ENCODE measurements at places on chromosomes 2 and 18. TPM values are rescaled to one million over a fixed set of nuclear protein-coding genes. Genes with fewer than 3 reads are reported as not detected.
A peak's percentile ranks its signal among the peaks of the same experiment; 100 is the strongest.

The FEV gene
- not detected for total RNA-seq

The IL36RN gene
- total RNA-seq, result not detected

DNA sequence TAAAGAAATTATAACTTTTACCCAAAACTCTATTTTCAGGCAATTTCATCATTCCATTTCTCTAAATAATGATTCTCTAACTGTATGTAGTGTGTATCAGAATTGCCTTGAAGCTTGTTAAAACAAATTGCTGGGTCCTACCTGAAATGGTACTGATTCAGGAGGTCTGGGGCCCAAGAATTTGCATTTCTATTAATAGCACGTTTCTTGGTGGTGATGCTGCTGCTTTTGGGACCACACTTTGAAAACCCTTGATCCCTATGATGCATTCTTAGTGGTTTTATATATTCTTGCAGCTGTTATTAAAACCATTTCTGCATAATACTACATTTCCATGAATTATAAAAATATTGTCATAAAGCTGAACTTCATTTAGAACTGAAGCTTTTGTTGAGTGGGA is 140.7 kb downstream of the NCK2 start:
- H3K4me1 ChIP-seq, result peaks cover 6% of the 10 kb centered on the region
- H3K27ac ChIP-seq, result no peak overlapping the region
- no peak for DNase-seq

DNA sequence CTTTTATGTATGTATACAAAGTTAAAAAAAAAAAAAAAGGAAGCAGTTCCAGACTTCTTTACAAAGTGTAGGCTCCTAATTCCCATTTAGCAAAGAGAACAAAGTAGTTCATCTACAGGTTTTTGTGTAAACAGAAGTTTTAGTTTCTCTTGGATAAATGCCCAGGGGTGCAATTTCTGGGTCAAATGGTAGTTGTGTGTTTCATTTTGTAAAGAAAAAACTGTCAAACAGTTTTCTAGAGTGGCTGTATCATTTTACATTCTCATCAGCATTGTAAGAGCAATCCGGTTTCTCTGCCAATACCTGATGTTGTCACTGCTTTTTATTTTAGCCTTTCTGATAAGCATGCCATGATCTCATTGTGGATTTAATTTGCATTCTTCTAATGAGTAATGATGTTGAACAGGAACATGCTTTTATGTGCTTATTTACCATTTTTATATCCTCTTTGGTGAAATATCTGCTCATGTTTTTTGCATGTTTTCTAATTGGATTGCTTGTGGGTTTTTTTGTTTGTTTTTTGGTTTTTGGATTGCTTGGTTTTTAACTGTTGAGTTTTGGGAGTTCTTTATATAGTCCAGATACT is 16.6 kb upstream of the PSME4 start:
- no peaks in the 10 kb centered on the region for H3K27me3 ChIP-seq
- no peaks in the 10 kb centered on the region for H3K36me3 ChIP-seq
- H3K4me1 ChIP-seq, result peaks cover 13% of the 10 kb centered on the region

DNA sequence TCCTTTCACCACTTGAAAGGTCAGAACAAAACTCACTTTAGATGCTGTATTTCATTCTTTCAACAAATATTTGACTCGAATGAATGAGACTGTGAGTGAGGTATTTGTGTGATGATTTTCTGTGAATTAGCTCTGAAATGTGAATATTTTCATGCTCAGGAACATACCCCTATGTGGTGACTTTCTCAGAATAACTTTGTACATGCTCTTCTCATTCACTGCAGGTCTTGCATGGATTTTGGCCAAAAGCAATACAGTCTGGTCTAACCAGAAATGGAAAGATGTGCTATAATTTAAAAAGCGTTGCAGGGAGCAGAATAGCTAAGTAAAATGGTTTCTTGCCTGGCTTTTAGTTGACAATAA is 75.5 kb downstream of the MYCN start:
- H3K27ac ChIP-seq, result no peak overlapping the region
- peaks cover 20% of the 10 kb centered on the region for H3K4me1 ChIP-seq
- no peak overlapping the region for H3K4me3 ChIP-seq
- peaks cover 2% of the 10 kb centered on the region for H3K27me3 ChIP-seq

DNA sequence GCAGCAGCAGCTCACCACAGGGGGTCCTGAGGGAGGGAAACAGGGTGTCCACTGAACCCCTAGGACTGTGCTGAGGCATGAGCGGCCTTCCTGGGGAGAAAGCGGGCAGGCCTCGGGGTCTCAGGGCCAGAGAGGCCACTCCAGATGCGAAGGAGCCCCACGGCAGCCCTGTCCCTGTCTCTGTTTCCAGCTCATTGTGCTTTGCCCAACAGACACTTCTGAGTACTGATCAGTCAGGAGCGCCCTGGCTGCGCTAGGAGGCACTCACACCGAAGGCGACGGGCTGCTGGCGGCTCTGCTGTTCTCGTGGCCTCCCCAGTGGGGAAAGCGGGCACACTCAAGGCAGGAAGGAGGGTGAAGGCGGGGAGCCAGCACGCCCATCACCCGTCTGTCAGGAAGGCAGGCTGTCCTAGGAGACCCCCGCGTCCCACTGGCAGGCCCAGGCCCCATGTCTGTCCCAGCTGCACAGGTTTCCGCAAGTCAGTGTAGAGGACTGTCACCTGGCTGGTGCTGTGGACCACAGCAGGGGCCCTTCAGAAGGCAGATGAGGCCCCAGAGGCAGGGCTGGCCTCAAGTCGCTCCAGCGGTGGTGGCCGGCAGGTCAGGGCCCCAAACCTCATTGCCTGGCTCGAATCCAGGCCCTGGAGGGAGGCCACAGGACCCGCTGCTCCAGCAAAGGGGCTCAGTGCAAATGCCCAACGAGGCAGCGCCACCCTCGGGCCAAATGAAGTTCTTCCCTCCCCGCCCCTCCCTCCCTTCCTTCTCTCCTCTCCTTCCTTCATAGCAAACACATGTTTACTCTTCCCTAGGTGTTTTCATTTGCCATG is 6.8 kb downstream of the ESPNL start:
- H3K36me3 ChIP-seq, result no peaks in the 10 kb centered on the region
- H3K27ac ChIP-seq, result peak overlapping the region; percentile 67
- H3K4me1 ChIP-seq, result peaks cover 16% of the 10 kb centered on the region
- H3K4me3 ChIP-seq, result peak overlapping the region; percentile 20
- H3K27me3 ChIP-seq, result no peaks in the 10 kb centered on the region

The PREPL gene
- 14.0 TPM for total RNA-seq

- no peak overlapping the region for H3K4me3 ChIP-seq
- no peaks in the 10 kb centered on the region for H3K4me1 ChIP-seq
- no peak overlapping the region for H3K27ac ChIP-seq
- DNase-seq, result no peak
Measured at GRCh38 chr18:27855486-27855885, 321.4 kb downstream of the CDH2 start.

The TMEM17 gene
- 1.9 TPM for total RNA-seq

The LHCGR gene
- total RNA-seq, result not detected

The CHRNG gene
- not detected for total RNA-seq

DNA sequence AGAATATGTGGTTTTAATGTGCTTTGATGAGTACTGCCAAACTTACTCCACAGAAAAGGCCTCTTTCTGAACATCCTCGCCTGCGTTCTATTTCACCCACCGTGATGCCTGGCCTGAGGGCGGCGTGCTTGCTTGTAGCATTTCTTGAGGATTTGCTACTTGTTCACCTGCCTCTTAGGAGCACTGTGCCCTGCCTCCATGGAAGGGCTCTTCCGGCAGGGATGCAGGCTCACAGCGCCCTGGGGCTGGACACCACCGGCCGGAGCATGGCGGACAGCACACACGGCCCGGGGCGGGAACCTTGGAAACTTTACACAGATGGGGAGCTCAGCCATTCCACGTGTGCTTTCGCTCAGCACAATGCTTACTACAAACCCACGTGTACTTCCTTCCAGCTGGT is 37.1 kb downstream of the ANO7 start:
- peaks cover 29% of the 10 kb centered on the region for H3K36me3 ChIP-seq
- no peaks in the 10 kb centered on the region for H3K27me3 ChIP-seq
- no peak overlapping the region for H3K4me3 ChIP-seq
- no peak overlapping the region for H3K27ac ChIP-seq
- DNase-seq, result no peak

DNA sequence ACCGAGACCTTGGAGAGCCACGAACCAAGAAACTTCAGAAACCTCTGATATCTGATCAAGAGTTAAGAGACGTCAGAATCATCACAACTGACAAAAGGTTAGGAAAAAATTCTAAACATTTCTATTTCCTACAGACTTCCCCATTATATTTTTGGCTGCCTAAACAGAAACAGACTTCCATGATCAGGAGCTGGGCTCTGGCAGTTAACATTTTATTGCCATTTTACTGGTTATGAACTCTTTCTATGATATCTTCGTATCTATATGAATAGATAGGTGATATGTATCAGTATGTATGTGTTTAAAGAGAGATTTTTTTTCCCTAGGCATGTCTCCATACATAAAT is 31.1 kb upstream of the PPP1R1C start:
- H3K27me3 ChIP-seq, result no peaks in the 10 kb centered on the region
- no peaks in the 10 kb centered on the region for H3K36me3 ChIP-seq
- H3K4me1 ChIP-seq, result peaks cover 5% of the 10 kb centered on the region
- peak overlapping the region; percentile 65 for H3K4me3 ChIP-seq
- DNase-seq, result no peak
- H3K27ac ChIP-seq, result peak overlapping the region; percentile 28

GRCh38 chr2:180334514-180334913 is 327.4 kb upstream of the CWC22 start:
- H3K4me3 ChIP-seq, result no peak overlapping the region
- no peaks in the 10 kb centered on the region for H3K27me3 ChIP-seq
- no peaks in the 10 kb centered on the region for H3K36me3 ChIP-seq

The CPLX4 gene
- not detected for total RNA-seq

DNA sequence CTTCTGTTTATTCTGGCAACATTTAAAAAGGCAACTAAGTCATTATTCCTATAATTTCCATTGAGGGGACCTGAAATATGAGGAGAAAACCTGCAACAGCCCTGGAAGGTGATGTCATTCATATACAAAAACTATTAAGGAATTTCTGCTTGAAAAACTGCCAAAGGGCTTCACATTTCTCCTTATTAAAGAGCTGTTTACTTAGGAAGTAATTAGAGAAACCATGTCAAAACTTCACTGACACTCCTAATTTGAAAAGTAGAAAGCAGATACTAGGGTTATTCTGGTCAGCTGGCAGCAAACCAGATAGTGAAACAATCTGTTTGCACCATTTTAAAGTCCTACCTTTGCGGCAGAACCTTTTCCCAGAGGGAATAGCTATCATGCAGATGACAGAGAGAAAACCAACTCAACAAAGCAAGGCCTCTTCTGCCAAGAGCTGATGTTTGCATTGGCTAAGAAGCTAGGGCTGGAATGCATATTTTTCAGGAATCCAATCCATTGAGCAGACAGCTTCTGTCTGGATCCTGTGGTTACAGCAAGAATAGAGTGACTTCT is 592.2 kb upstream of the SYT4 start:
- H3K4me1 ChIP-seq, result no peaks in the 10 kb centered on the region
- no peak overlapping the region for H3K27ac ChIP-seq
- no peaks in the 10 kb centered on the region for H3K27me3 ChIP-seq
- no peak overlapping the region for H3K4me3 ChIP-seq
- H3K36me3 ChIP-seq, result no peaks in the 10 kb centered on the region

DNA sequence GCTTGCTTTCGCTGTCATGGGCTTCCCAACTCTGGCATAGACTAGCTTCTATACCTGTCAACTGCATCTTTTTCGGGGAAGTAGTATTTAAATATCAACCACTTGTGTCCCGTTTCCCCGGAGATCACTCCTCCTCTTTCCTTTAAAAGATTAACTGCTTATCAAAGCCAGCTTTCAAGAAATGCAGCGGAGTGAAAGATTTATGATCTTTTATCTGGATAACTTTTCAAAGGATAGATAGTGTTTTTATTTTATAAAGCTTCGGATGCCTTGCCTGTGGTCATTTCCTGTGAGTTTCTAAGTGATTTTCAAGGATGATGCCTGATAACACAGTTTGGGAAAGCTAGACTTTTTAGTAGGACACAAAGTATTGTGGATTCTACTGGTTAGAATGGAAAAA is 2.9 kb upstream of the IGFBP5 start:
- H3K4me3 ChIP-seq, result no peak overlapping the region
- H3K27me3 ChIP-seq, result no peaks in the 10 kb centered on the region
- no peaks in the 10 kb centered on the region for H3K36me3 ChIP-seq

- H3K4me3 ChIP-seq, result peak overlapping the region; percentile 91
- H3K27me3 ChIP-seq, result no peaks in the 10 kb centered on the region
- peaks cover 22% of the 10 kb centered on the region for H3K4me1 ChIP-seq
Measured at GRCh38 chr2:113157897-113158753, 15.6 kb upstream of the PSD4 start.

The ACVR1C gene
- total RNA-seq, result 2.5 TPM

The TDRD15 gene
- 0.75 TPM for total RNA-seq

DNA sequence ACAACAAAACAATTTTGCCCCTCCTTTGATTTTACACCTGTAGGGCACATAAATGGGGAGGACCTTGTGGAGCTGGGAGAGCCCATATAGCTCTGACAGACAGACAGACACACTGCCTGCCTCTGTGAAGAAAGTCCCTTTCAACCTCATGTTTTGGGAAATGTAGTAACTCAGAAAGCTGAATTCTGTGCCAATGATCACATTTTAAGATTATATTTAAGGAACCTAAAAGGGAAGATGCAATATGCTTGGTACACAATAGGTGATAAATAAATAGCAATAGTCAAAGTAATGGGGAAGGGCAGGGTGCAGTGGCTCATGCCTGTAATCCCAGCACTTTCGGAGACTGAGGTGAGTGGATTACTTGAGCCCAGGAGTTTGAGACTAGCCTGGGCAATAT is 446.4 kb upstream of the ID2 start:
- H3K4me3 ChIP-seq, result no peak overlapping the region
- H3K36me3 ChIP-seq, result no peaks in the 10 kb centered on the region
- H3K27ac ChIP-seq, result no peak overlapping the region
- no peaks in the 10 kb centered on the region for H3K27me3 ChIP-seq
- H3K4me1 ChIP-seq, result peaks cover 10% of the 10 kb centered on the region

GRCh38 chr18:57657542-57657941 is 35.9 kb upstream of the NARS1 start:
- H3K36me3 ChIP-seq, result peaks cover 7% of the 10 kb centered on the region
- H3K27me3 ChIP-seq, result no peaks in the 10 kb centered on the region
- H3K4me1 ChIP-seq, result no peaks in the 10 kb centered on the region
- DNase-seq, result no peak
- H3K4me3 ChIP-seq, result no peak overlapping the region

- no peak for DNase-seq
- H3K27me3 ChIP-seq, result no peaks in the 10 kb centered on the region
- H3K36me3 ChIP-seq, result no peaks in the 10 kb centered on the region
- peak overlapping the region; percentile 55 for H3K27ac ChIP-seq
Measured at GRCh38 chr2:61439241-61440002, 31.5 kb downstream of the USP34 start.

The MDH1B gene
- 0.09 TPM for total RNA-seq

DNA sequence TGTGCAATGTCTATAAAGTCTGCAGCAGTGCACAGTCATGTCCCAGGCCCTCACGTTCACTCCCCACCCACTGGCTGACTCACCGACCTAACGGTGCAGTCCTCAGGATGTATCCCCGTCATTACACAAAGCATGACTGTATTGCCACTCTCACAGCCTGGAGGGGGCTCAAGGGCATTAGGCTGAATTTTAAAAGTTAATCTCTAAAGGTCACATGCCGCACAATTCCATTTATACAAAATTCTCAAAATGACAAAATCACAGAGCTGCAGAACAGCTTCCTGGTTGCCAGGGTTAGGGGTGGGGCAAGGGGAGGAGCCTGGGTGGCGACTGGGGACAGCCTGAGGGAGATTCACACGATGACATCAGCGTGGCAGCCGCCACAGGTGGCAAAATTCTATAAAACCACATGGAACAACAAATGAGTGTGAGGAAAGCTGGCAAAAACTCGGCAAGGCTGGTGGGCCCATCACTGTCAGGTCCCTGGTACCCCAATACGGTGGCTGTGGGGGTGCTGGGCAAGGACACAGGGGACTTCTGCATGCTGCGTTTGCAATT is 97.6 kb downstream of the NDUFA10 start:
- no peaks in the 10 kb centered on the region for H3K27me3 ChIP-seq
- no peak overlapping the region for H3K4me3 ChIP-seq
- H3K4me1 ChIP-seq, result no peaks in the 10 kb centered on the region
- H3K27ac ChIP-seq, result no peak overlapping the region
- H3K36me3 ChIP-seq, result no peaks in the 10 kb centered on the region
- no peak for DNase-seq

The TBR1 gene
- under 0.01 TPM for total RNA-seq
